ENCODE measurements at places on chromosomes 13 and 19.

- DNase-seq: no peak
These were observed 19.5 kb downstream of the MYO1F start for GRCh38 chr19:8557642-8558238.

DNA sequence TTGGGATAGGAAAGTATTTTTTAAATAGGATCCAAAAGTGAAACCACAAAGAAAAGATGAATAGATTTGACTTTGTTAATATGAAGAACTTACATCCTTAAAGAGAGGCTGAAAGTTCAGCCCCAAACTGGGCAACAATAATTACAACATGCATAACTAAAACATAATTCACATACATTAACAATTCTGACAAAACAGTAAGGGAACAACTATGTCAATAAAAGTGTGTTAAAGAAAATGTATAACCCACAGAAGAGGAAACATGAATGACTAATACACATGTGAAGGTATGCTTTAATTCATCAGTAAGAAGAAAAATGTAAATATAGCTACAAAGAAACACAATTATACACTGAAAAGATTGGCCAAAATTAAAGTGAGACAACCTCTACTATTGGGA is 1597.6 kb upstream of the MIR17HG start:
- DNase-seq: peak; percentile 8

GRCh38 chr13:91311491-91311890 is 36.0 kb upstream of the MIR17HG start:
- DNase-seq: no peak

DNA sequence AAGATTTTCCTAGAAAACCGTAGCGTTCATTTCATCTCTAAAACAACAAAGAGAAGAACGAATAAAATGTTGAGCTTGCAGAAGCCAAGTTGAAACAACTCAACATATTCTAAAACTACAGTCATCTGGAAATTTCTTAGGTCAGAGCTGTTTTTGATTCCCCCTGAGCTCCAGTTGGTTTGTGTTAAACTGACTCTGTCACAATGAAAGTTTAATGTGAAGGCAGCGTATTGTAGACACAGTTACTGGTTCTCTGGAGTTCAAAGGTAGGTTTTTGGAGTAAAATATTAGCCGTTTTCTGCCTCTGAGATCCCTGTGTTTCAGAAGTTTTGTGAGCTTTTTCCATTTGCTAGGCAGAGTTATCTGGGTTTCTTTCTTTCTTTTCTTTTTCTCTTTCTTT is 2.2 kb downstream of the ARHGEF7 start:
- no peak for DNase-seq

- DNase-seq: no peak
These were observed 17.4 kb upstream of the C13orf46 start for GRCh38 chr13:113991191-113991669.

DNA sequence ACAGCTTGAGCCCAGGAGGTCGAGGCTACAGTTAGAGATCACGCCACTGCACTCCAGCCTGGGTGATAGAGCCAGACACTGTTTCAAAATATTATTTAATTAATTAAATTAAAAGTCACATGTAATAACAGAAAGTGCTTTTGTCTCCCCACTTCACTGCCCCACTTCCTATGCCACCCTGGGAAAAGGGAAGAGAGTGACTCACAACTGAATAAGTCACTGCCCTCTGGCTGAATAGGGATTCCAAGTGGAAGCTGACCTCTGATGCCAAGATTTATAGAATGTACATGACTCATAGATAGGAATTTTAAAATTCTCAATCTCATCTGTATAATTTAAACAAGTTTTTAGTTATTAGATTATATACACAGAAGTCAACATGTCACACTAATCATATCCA is 22.2 kb upstream of the ERVV-1 start:
- DNase-seq: peak; percentile 26

DNA sequence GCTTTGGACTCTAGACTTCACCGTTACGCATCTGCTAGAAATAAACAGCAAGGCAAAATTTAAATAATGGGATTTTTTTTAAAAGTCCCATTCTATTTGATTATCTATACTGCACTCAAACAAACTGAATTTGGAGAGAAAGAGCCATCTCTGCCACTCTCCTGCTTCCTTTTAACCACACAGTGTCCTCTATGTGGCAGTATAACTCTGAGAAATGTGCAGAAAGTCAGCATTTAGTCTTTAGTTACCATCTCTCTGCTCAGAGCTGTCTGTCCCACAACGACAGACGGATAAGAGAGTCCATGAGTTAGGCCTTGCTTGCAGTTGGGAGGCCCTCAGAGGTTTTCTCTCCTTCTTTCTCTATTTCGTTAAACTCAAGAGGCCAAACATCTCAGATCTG is 21.2 kb downstream of the CCNA1 start:
- peak; percentile 43 for DNase-seq

GRCh38 chr19:44741258-44741731 is 7.2 kb upstream of the BCL3 start:
- DNase-seq: no peak

- DNase-seq: peak; percentile 20
These were observed at the start of gene THSD1 for GRCh38 chr13:52405767-52406494. TSS of gene THSD1 (minus strand) at chr13:52406172. CDS start at chr13:52402600, 3,572 bp downstream.

- peak; percentile 71 for DNase-seq
These were observed 81.0 kb downstream of the GPR12 start for GRCh38 chr13:26679411-26680122.

All from fibroblast of upper back skin (primary cell).